ELR (cell line): ENCODE measurements at places on chromosomes 11 and 22.

DNA sequence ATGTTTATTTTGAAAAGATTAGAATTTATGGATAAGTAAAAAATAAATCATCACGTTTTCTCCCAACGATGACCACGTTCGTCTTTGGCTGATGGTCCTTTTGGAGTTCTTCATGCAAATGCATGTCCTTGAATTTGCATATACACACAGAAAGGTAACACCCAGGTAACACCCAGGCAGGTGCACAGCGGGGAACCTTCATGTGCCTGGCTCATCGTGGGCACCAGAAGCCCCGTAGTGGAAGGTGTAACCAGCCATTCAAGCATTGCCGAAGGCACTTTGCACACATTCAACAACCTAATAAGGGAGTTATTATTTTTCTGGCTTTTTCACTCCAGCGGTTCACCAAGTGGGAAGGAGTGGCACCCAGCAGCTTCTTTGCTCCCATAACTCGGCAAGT lies 404.6 kb downstream of the TBC1D22A start:
- no peak for DNase-seq

DNA sequence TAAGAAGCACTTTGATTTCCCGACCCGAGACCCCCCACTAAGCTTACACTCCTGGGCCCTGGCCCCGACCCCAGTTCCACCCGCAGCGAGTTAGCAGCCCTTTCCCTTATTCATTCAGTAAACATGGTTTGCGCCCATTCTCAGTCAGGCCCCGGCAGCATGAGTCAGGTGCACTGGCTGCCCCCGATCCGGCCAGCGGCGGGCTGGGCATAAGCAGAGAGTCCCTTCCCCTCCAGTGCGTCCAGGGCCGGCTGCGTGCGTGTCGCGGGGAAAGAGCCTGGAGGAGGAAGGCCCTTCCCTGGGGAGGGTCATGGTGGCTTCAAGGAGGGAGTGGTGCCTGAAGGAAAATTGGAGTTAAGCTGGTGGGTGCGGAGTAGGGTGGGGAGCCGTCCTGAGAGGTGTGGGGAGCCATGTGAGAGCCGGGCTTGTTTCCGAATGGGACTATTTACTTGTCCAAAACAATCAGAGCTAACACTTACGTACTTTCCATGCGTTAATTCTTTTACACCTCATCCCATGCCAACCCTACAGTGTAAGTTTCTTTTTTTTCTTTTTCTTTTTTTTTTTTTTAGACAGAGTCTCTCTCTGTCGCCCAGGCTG lies 657 bp downstream of the IGHMBP2 start:
- peak; percentile 63 for DNase-seq

GRCh38 chr11:125941267-125941618 lies 4.6 kb upstream of the VSIG10L2 start:
- no peak for DNase-seq

DNA sequence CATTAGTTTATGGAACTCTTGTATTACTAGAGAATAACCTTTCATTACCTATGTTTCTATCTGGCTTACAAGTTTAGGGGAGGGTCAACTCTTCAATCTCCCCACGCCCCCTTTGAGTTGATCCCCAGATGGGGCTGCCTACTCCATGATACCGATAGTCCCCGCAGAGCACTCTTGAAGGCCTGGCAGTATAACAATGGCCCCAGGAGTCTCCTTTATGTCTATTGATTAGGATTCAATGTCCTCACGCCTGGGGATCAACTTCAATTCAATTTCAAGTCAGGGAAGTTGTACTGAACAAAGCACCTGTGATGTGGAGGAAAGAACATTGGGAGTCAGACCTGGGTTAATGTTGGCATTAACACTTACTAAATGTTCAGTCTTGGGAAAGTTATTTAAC lies 520.2 kb downstream of the METTL15 start:
- DNase-seq, result no peak

DNA sequence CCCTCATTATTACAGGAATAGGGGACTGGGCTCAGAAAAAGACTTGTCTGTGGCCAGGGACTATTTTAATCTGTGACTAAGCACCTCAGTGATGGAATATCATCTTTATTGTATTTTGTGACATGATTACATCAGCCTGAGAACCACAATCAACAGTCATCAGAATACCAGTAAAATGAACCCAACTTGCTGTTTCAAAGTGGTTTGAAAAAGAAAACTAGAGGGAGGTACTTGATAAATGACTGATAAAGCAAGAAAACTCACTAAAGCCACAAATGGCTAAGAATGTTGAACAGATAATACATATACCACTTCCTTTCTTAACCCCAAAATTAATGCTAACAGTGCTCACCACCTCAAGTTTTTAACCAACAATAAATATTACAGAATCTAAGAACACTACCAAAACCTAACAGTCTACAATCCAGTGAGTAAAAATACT lies 155.7 kb downstream of the ATG16L2 start:
- DNase-seq, result peak; percentile 83

DNA sequence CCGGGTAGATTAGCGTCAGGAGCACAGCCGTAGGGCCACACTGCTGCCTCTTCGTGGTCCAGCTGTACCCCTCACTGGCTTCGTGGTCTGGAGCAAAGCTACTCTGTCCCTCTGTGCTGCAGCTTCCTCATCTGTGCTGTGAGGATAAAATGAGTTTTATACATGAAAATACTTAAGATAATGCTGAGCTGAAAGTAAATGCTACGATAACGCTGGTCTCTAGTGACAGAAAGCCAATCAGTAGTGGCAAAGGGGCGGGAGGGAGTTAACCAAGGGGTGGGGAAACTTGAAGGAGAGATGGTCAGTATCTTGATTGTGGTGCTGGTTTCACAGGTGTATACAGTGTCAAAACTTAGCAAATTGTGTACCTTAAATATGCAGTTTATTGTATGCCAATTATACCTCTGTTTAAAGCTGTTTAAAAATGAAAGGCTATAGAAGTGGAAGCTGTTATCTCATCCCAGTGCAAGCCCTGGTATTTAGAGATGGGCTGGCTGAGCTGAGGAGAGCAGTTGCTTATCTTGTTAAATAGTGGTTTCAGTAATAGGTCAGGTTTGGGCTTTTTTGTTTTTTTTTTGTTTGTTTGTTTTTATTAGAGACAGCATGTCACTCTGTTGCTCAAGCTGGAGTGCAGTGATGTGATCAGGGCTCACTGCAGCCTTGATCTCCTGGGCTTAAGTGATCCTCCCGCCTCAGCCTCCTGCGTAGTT lies 36.7 kb downstream of the ACO2 start:
- no peak for DNase-seq

- no peak for DNase-seq
These were observed 73.3 kb downstream of the MYO7A start for GRCh38 chr11:77201370-77201769.

DNA sequence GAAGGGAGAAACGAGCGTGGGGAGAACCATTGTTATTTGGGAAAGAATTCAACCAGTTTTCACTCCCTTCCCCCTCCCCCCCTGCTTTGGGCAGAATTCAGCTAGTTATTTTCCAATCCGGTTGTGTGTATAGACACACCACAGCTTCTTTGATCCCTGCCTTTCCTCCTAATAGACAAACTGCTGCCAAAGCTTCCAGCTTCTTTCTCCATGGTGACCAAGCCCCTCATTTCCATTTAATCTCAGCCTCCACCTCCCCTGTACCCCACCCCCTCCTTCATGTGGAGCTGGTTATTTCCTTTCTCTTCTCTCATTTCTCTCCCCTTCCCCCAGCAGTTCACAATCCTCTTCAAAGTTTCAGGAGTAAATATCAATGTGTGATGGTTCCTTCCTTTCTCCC lies 24.8 kb upstream of the PKNOX2 start:
- DNase-seq, result no peak

DNA sequence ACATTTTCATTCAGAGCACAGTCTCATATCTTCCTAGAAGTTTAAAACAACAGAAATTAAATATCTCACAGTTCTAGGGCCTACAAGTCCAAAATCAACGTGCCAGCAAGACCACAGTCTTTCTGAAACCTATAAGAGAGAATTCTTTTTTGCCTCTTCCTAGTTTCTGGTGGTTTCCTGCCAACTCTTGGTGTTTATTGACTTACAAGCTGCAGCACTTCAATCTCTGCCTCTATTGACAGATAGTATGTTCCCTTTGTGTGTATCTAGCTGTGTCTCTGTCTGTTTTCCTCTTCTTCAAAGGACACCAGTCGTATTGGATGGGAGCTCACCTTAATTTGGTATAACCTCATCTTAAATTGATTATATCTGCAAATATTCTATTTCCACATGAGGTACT lies 347.5 kb downstream of the DCDC1 start:
- DNase-seq, result no peak

GRCh38 chr11:98965775-98966174 lies 55.0 kb upstream of the CNTN5 start:
- DNase-seq, result peak; percentile 24

DNA sequence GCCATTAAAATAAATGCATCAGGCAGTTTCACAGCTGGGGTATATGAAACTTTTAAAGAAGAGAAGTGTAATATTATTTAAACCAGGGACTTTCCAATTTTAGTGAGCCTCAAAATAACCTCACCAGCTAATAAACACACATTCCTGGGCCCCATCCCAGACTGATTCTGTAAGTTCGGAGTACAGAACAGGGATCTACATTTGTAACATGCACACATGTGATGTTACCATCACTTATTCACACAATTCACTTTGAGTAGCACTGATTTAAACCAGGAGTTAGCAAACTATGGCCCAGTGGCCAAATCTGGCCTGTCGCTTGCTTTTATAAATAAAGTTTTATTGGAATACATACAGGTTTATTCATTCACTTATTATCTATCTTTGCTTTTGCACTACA lies 62.0 kb downstream of the STK33 start:
- no peak for DNase-seq

GRCh38 chr11:78922859-78923625 lies 348.4 kb upstream of the NARS2 start:
- DNase-seq, result no peak

GRCh38 chr11:126186708-126187529 lies 24.5 kb downstream of the RPUSD4 start:
- DNase-seq, result no peak

GRCh38 chr11:35619855-35620640 lies 1.8 kb downstream of the FJX1 start:
- peak; percentile 89 for DNase-seq

DNA sequence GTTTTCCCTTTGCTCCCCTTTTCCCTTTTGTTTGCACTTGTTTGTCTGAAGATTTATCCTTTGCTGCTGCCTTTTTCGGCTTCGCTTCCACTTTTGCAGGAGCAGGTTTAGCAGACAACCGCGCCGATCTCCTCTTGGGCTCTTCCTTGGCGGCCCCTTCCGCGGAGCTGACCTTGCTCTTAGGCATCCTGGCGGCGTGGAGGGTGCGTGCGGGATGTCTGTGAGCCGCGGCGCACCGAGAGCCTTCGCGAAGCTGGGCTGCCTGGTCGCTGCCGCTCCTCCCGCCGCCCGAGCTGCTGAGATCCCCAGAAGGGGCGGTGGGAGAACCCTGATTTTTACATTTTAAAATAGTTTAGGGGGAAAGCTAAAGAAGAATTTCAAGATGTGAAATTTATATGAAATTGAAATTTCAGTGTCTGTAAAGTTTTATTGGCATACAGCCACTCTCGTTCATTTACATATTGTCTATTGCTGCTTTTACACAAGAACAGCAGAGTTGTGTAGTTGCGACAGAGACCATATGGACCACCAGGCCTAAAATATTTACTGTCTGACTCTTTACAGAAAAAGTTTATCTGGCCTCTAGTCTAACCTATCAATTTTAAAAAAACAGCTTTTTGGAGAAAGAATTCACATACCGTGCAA lies 105.2 kb upstream of the RRM1 start:
- peak; percentile 50 for DNase-seq

DNA sequence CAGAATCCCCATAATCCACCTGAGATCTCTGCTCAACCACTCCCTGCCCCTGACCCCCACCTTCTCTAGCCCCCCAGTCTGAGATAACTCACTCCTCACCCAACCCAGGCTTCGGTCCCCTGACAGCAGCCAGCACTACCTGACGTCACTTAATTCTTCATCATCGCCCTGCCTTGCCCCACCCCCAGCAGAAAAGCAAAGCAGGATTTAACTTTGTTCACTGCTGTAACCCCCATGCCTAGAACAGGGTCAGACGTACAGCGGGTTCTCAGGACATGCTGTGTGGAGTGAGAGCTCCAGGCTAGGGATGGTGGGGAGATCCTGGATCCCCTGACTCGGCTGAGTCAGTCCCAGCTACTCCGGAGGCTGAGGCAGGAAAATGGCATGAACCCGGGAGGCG lies 45.8 kb downstream of the ELFN2 start:
- DNase-seq, result peak; percentile 47

DNA sequence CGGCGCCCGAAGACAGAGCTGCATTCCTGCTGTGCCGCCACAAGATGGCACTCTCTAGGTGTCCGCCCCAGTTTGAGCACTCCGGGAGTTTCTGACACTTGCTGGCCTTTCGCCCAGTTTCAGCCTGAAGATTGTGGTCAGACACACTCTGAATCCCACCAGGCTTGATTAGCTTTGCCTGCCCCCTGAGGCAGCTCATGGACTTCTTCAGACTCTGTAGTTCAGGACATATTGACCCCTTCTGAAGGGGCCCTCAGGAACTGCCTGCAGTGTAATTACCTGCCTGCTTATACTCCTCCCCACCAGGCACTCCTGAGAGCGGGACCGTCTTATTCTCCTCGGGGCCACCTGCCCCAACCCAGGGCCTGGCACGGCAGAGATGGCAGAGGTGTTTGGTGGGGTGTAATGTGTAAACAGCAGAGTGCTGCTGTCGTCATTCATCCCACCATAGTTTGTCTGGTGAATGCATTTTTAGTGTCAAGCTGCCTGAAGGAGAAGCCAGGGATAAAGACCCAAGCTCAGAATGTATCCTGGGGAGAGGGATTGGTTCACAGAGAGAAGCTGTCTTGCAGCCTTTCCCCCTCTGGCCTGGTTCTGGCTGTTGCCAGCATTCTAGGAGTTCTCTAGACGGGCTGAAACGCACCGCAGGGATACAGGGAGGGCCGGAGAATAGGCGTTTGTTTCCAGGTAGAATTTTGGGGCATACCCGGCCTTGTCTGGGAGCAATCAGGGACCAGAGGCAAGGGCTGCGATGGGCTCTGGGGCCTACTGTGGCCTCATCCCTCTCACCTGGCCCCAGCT lies 46.4 kb downstream of the EIF3F start:
- peak; percentile 82 for DNase-seq

DNA sequence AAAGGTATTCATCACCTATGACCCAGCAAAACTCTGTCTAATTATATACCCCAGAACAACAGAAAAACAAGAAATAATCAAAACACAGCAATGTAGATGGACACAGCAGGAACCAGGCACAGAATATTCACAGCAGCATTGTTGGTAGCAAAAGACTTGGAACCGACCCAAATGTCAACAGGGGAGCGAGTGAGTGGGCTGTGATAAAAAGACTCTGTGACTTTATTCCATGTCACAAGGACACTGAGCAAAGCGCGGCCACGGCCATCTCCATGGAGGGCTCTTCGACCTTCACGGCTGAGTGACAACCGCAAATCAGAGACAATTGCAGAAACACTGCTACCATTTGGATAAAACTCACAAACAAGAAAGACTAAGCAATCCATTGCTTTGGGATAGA lies 1373.1 kb downstream of the TBC1D22A start:
- DNase-seq, result no peak

- no peak for DNase-seq
These were observed 12.2 kb upstream of the NNMT start for GRCh38 chr11:114284021-114284420.

DNA sequence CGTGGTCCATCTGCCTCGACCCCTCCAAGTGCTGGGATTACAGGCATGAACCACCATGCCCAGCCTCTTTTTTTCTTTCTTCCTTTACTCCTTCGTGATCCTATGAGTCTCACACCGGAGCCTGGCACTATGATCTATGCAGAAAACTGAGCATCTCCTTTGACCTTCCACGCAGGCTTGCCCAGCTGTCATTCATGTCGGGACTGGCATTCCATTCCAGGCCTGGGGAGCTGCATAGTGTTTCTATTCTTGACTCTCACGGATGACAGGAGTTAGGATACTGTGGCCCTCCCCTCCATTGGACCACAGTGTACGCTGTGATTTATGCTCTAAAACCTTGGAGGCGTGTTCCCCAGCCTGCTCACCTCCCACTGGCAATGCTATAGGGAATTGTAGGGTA lies 611.8 kb downstream of the BRD1 start:
- no peak for DNase-seq
